ENCODE measurements at places on chromosomes 13 and 19.

DNA sequence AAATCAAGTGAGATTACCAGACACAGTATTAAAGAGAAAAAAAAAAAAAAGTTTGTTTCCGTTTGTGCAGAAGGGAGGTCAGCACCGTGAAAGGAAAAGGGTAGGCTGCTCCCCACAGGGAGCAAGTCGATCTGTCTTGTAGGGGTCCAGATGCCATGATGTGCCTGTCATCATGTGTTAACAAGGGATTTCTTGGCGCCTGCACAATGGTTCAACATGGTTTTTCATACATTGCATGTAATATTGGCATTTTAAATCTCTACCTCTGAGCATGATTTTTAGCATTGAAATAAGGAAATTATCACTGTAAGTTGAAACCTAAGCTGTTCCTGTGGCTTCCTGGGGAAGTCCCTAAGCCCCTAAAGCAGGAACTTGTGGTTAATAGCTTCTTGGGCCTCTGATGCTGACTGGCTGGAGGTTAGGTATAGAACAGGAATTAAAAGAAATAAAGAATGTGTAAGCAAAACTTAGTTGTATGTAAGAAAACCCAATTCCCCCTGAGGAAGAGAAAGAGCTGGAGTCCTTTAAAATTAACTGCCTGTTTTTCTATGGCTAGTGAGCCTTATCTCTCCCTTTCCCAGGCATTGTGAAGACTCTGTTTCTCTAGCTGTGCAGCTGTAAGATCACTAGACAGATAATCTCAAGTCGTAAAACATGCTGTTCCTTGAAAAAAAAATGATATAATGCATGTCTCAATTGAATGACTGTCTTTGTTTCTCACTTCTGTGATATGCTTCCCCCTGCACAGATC is 7.4 kb upstream of the FCGBP start:
- DNase-seq = no peak

DNA sequence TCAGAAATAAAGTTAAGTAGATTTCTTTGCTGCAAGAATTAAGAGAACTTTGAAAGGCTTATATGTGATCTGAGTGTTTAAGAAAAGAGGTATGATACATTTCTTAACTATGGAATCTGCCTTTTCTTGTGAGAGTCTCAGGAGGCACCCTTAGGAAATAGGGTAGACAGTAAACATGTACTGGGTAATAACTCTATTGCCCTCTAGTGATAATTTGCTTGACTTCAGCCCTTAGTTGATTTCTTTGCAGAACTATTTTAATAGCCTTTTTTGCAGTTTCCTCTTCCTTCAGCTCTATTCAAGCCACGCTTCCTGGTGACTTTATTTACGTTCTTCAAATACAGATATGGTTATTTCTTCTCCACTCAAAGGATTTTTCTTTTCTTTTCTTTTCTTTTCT is 37.0 kb upstream of the CCNA1 start:
- DNase-seq = no peak

DNA sequence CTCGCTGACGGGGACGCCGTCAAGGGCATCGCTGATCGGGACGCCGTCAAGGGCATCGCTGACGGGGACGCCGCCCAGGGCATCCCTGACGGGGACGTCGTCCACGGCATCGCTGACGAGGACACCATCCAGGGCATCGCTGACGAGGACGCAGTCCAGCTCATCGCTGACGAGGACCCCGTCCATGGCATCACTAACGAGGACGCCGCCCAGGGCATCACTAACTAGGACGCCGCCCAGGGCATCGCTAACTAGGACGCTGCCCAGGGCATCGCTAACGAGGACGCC is 945.2 kb downstream of the TUBA3C start:
- DNase-seq = no peak

DNA sequence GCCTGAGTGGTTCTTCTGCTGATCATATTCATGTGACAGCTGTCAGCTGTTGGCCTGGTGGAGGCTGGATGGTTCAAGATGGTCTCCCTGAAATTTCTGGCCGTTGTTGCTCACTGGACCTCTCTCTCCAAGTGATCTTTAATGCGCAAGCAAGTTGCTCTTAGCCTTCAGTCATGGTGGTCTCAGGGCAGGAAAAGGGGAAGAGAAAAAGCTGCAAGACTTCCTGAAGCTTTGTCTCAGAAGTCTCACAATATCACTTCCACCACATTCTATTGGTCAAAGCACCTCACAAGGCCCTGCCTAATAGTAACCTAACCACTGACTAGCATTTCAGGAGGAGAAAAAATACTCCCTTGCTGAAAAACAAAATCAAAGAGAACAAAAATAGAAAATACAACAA is 1.6 kb upstream of the ZNF567 start:
- DNase-seq = no peak

DNA sequence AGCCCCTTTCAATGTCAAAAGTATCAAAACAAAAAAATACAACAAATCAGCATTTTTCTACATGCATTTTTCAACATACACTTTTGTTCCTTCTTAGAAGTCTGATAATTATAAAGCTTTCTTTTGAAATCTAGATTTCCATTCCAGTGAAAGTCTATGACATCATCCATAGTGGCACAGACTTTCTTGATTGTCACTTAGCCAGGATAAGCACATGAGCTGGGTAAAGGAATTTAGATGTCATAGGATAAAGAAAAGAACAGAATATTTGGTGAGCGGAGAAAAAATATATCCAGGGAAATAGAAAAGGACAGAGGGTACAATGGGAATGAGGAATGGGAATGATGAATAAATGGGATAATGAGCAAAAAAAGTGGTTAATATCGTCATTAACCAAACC is 15.1 kb upstream of the TRPC4 start:
- DNase-seq = no peak

DNA sequence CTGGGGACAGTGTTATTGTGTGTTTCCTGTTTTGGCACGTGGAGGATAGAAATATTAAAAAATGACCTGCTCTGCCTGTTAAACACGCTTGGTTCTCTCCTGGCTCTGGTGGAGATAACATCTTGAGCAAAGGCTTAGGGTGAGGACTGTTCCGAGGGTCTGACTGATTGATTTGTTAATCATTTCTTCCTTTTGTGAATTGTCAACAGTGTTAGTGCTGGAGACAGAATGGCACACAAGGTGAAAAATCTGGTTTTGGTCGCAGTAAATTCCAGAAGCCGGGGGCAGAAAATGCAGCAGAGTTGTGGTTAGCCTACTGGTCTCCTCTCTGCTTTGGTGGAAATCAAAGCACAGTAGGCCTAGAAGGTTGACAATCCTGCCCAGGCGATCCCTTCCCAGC is 163.6 kb downstream of the FGF9 start:
- no peak for DNase-seq

GRCh38 chr13:40505196-40505595 is 161.2 kb downstream of the FOXO1 start:
- no peak for DNase-seq

DNA sequence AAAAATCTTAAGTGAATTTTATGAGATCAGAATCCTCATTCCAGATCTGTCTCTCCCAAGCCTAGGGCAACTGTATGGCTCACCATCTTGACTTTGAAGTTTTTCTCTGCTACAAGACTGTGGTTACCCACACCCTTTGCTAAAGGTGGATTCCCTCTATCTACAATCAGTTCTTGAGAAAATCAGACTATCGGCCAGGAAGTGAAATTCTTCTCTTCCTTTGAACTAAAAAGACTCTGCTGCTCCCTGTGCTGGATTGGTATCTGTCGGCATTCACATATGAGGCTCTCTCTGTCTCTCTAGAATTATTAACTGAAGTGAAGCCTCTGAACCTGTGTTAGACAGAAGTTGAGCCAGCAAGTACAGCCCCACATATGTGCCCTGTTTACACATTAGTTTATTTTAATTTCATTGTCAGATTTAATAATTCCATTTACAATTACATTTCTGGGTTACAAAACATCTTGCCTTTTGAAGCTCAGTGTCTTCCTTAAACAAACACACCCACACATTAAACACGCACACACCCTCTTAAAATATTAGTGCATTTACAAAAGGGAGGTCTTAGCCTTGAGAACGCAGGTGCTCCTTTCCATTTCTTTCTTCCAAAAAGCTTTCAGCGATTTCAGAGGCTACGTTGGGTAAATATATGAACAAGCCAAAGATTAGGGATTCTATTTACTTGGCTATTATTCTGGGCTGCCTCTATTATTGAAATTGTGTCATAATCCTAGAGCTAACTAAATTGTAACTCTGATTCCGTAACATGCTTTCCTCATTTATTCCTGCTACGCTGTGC is 145.7 kb downstream of the MIPEP start:
- no peak for DNase-seq

DNA sequence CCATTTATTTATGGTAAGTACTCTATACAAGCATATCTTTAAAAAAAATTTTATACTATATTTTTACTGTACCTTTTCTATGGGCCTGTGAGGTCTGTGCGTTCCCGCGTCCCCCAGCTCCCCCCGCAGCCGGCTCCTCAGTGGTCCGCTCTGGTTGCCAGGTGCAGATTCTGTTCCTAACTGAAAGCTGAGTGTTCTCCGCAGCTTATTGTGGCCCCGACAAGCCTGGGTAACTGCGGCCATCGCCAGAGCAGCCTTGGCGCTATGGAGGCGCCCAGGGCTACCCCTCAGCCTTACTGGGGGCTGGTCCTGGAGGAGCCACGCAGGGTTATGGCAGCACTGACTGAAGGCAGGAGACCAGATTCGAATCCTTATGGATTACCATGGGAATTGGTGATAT is 896.8 kb downstream of the PCDH17 start:
- no peak for DNase-seq

GRCh38 chr13:110236431-110236830 is 70.5 kb downstream of the COL4A1 start:
- no peak for DNase-seq

DNA sequence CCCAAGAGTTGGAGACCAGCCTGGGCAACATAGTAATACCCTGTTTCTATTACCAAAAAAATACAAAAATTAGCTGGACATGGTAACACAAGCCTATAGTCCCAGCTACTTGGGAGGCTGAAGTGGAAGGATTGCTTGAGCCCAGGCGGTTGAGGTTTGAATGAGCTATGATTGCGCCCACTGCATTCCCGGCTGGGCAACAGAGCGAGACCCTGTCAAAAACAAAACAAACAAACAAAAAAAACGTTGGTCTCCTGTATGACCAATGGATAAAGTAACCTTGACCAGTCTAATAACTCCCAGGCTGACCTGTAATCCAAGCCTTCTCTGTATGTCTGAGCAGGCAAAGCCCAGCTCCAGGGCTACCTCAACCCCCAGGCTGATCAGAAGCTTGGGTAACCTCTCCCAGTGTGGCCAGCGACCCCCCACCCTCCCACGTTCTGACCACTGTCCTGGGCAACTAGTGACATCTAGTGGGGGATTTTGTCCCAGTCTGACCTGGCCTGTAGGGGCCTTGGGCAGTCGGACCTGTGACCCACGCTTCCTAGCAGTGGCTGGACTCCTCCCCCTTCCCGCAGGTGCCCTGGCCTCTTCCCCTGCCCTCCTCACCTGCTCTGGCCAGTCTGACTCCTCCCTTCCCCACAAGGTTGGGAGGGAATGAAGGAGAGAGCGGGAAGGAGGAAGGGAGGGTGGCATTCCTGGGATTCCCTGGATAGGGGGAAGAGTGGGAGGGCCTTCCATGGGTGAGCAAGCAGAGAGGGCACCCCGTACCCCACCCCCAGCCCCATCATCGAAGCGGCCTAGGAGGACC is 1.0 kb upstream of the BCAM start:
- DNase-seq = no peak

- no peak for DNase-seq
Measured at GRCh38 chr13:45629940-45630339, 14.4 kb upstream of the ERICH6B start.

- DNase-seq = no peak
Measured at GRCh38 chr13:113419531-113420193, 33.6 kb downstream of the ADPRHL1 start.

GRCh38 chr13:89883893-89884448 is 1463.5 kb upstream of the MIR17HG start:
- DNase-seq = no peak

DNA sequence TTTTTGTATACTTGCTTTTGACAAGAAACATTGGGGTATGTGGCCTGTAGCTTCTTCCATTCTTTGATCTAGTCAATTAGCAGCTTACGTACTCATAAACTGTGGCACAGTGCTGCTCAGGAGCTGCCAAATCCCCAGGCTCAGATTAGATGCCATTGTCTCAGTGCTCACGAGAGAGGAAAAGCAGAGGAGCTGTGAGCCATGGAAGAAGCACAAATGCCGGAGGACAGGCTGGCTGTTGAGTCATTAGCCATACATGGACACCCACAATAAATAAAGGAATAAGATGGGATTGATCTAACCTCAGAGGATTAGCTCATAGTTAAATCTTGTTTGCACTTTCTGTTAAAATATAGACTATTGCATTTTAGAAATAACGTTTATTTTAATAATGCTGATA is 121.7 kb downstream of the POSTN start:
- DNase-seq = no peak

GRCh38 chr19:858868-859843 is at the start of gene CFD:
TSS of gene CFD (plus strand) at chr19:859664. CDS start at chr19:859690, 26 bp downstream.
- DNase-seq = no peak

DNA sequence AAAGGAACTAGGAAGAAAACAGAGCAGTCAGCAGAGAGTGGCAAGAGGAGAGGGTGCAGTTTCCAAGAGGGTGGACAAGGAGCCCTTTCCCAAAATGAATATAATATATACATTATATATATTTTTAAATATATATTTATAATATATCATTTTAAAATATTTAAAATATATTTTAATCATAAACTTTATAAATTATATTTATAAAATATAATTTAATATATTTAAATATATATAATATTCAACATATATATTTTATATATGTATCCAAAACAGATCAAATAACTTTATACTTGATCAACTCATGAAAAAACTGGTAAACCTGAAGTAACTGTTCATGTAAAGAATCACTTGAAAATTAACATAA is 328.6 kb downstream of the MYO16 start:
- no peak for DNase-seq

DNA sequence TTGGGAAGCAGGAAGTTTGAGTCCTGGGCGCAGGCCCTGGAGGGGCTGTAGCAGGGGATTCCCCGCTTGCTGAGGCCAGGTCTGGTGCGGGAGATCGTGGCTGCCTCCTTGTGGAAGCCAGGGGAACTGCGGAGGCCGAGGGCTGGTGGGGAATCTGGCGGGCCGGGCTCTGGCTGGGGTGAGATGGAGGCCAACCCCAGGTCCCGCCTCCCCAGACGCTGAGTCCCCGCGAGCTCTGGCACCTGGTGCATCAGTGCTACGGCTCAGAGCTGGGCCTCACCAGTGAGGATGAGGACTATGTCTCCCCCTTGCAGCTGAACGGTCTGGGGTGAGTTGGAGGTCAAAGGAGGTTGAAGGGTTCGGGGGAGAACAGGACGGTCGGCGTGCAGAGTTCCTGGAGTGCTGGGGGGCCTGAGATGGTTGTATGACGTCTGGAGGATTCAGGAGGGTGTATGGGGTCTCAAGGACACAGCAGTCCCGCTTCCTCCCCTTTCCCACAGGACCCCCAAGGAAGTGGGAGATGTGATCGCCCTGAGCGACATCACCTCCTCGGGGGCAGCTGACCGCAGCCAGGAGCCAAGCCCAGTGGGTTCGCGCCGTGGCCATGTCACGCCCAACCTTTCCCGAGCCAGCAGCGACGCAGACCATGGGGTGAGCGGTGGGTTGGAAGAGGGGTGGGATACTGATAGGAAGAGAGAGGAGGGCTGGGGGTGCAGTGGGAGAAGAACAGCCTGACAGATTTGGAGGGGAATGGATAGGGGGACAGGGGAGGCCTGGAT is 13.1 kb downstream of the GRAMD1A start:
- peak; percentile 41 for DNase-seq

All from NCI-H2029 (cell line).